ENCODE measurements at places on chromosomes 6 and 20. TPM values are rescaled to one million over a fixed set of nuclear protein-coding genes. Genes with fewer than 3 reads are reported as not detected.

PRPH2 gene
- 0.31 TPM for total RNA-seq

PI16 gene
- total RNA-seq = not detected

RFX6 gene
- total RNA-seq = not detected

ADGRG6 gene
- 2.5 TPM for total RNA-seq

COL9A3 gene
- total RNA-seq = 137 TPM

SCGN gene
- not detected for total RNA-seq

DIDO1 gene
- total RNA-seq = 85.9 TPM

NKX2-2 gene
- 0.11 TPM for total RNA-seq

MAP3K4 gene
- total RNA-seq = 54.3 TPM

ANKRD6 gene
- total RNA-seq = 5.4 TPM

FAM184A gene
- total RNA-seq = 10.4 TPM

DNA sequence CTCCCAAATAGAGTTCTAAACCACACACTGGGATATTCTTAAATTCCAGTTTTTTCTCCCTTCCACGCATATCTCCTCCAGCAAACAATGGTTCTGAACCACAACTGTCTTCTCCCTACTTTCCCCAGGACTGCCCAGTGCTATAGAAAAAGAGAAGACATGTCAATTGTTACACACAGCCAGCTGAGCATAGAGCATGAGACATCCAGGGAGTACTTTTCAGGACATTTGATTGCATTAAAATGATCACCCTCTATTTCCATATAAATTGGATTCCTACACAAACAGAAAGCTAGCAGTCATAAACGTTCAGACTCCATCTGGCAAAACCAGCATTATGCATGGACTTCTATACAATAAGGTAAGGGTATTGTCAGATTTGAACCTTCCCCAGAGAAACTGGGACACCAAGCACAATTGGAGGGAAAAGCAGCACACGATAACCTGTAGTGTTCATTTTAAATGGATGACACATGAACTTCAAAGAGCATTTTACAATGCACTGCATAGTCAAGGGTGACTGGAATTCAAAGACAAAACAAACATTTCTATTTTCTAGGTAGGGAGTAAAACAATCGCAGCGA, 93.1 kb upstream of the HEY2 start:
- H3K4me3 ChIP-seq = no peak overlapping the region
- DNase-seq = no peak
- H3K4me1 ChIP-seq = no peaks in the 10 kb centered on the region
- no peaks in the 10 kb centered on the region for H3K27me3 ChIP-seq

- no peak for DNase-seq
- no peaks in the 10 kb centered on the region for H3K27me3 ChIP-seq
- no peaks in the 10 kb centered on the region for H3K4me1 ChIP-seq
- H3K4me3 ChIP-seq = no peak overlapping the region
Observed at GRCh38 chr20:42603655-42604054, 586.1 kb downstream of the PTPRT start.

- H3K4me1 ChIP-seq = no peaks in the 10 kb centered on the region
- H3K36me3 ChIP-seq = peaks cover 53% of the 10 kb centered on the region
- H3K4me3 ChIP-seq = no peak overlapping the region
- DNase-seq = no peak
- H3K27me3 ChIP-seq = no peaks in the 10 kb centered on the region
Observed at GRCh38 chr6:149403534-149403933, 3.5 kb downstream of the SUMO4 start.

DNA sequence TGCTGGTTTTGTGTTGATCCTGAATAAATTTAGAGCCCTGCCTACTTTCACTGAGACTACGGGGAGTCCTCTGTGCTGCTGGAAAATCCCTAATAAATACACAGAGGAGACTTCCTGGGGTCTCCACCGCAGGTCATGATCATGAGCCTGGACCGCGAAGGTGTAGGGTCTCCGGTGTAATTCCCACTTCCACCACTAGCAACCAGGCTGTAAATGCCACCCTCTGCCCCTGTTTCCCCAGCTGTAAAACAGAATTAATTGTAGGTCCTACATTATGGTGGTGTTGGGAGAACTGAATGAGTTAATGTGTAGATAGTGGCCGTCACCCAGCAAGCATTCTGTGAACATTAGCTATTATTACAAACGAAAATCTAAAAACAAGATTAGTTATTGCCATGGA, 191.6 kb upstream of the THBS2 start:
- DNase-seq = no peak
- no peaks in the 10 kb centered on the region for H3K27me3 ChIP-seq
- no peaks in the 10 kb centered on the region for H3K36me3 ChIP-seq

DNA sequence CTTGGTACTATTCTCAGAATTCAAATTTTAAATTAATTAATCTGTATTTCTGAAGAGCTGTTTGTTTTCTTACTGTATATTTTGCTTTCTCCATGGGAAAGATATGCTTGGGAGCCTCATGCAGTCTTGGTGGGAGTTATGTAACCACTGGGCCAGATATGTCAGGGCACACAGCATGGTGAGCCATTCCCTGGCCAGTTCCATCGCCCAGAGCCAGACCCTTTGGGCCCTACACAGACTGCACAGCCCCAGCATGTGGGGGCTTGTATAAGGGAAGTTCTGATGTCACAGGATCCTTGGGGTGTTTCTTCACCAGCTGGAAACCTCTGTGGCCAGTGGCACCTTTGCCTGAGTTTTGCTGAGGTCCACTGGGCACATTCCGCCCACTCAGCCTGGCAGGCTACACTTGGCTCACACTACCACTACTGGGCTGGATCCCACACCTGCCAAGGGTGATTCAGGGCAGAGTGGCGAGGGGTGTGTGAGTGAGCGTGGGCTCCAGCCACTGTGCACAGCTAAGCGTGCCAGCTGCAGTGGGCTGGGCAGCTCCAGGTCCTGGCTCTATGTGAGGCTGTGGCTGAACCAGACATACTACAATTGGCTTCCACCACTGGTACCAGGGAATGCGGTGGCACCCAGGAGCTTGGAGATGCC, 293.5 kb downstream of the ARHGAP18 start:
- H3K4me3 ChIP-seq = no peak overlapping the region
- no peaks in the 10 kb centered on the region for H3K36me3 ChIP-seq
- DNase-seq = no peak
- no peaks in the 10 kb centered on the region for H3K4me1 ChIP-seq
- no peak overlapping the region for H3K27ac ChIP-seq

DNA sequence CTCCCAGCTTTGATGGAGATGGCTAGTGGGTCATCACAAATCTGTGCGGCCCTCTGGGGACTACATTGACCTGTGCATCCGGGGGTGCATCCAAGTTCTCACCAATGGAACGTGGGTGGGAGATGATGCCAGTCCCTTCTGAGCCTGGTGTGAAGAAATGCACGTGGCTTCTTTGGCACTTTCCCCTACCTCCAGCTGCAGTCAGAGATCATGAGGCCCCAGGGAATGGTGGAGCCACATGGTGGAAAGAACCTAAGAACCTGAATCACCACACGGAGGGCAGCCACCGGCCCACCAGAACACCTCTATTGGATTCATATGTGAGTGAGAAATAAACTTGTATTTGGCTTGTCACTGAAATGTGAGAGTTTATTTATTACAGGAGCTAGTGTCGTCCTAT, 9.9 kb upstream of the CDKN1A start:
- H3K27me3 ChIP-seq = no peaks in the 10 kb centered on the region
- no peaks in the 10 kb centered on the region for H3K36me3 ChIP-seq
- no peak overlapping the region for H3K27ac ChIP-seq

GRCh38 chr20:52814371-52814770, 157.8 kb upstream of the TSHZ2 start:
- no peaks in the 10 kb centered on the region for H3K4me1 ChIP-seq
- no peak overlapping the region for H3K4me3 ChIP-seq
- H3K27ac ChIP-seq = no peak overlapping the region
- no peaks in the 10 kb centered on the region for H3K27me3 ChIP-seq
- H3K36me3 ChIP-seq = no peaks in the 10 kb centered on the region
- no peak for DNase-seq

GRCh38 chr6:125670568-125670967, 78.9 kb upstream of the HEY2 start:
- no peaks in the 10 kb centered on the region for H3K27me3 ChIP-seq
- H3K4me3 ChIP-seq = peak overlapping the region; percentile 16
- H3K27ac ChIP-seq = no peak overlapping the region
- DNase-seq = peak; percentile 72
- H3K4me1 ChIP-seq = peaks cover 7% of the 10 kb centered on the region

GRCh38 chr6:134464690-134465411, 146.9 kb upstream of the SGK1 start:
- no peak overlapping the region for H3K4me3 ChIP-seq
- H3K4me1 ChIP-seq = no peaks in the 10 kb centered on the region
- no peak overlapping the region for H3K27ac ChIP-seq
- H3K27me3 ChIP-seq = no peaks in the 10 kb centered on the region

GRCh38 chr6:117619178-117619577, 16.9 kb upstream of the GOPC start:
- H3K27ac ChIP-seq = no peak overlapping the region
- H3K4me3 ChIP-seq = no peak overlapping the region
- DNase-seq = no peak
- H3K4me1 ChIP-seq = peaks cover 2% of the 10 kb centered on the region

- H3K4me1 ChIP-seq = no peaks in the 10 kb centered on the region
- no peak overlapping the region for H3K27ac ChIP-seq
- H3K27me3 ChIP-seq = no peaks in the 10 kb centered on the region
- no peak overlapping the region for H3K4me3 ChIP-seq
Observed at GRCh38 chr6:6798448-6798860, 209.9 kb downstream of the LY86 start.

GRCh38 chr6:128259029-128259724, 261.2 kb downstream of the PTPRK start:
- H3K4me3 ChIP-seq = no peak overlapping the region
- H3K27ac ChIP-seq = no peak overlapping the region
- peaks cover 5% of the 10 kb centered on the region for H3K36me3 ChIP-seq
- H3K27me3 ChIP-seq = no peaks in the 10 kb centered on the region
- H3K4me1 ChIP-seq = no peaks in the 10 kb centered on the region

- no peak overlapping the region for H3K27ac ChIP-seq
- DNase-seq = peak; percentile 60
Observed at GRCh38 chr6:27293436-27294098, 18.5 kb downstream of the POM121L2 start.

GRCh38 chr20:55386686-55387085, 618.6 kb downstream of the CBLN4 start:
- no peak for DNase-seq
- no peaks in the 10 kb centered on the region for H3K4me1 ChIP-seq
- no peak overlapping the region for H3K4me3 ChIP-seq
- no peak overlapping the region for H3K27ac ChIP-seq
- H3K36me3 ChIP-seq = no peaks in the 10 kb centered on the region

GRCh38 chr6:109580519-109580918, 97.5 kb upstream of the ZBTB24 start:
- H3K4me1 ChIP-seq = no peaks in the 10 kb centered on the region
- DNase-seq = peak; percentile 44
- H3K4me3 ChIP-seq = no peak overlapping the region
- H3K27me3 ChIP-seq = no peaks in the 10 kb centered on the region
- H3K27ac ChIP-seq = peak overlapping the region; percentile 63
- peaks cover 6% of the 10 kb centered on the region for H3K36me3 ChIP-seq

DNA sequence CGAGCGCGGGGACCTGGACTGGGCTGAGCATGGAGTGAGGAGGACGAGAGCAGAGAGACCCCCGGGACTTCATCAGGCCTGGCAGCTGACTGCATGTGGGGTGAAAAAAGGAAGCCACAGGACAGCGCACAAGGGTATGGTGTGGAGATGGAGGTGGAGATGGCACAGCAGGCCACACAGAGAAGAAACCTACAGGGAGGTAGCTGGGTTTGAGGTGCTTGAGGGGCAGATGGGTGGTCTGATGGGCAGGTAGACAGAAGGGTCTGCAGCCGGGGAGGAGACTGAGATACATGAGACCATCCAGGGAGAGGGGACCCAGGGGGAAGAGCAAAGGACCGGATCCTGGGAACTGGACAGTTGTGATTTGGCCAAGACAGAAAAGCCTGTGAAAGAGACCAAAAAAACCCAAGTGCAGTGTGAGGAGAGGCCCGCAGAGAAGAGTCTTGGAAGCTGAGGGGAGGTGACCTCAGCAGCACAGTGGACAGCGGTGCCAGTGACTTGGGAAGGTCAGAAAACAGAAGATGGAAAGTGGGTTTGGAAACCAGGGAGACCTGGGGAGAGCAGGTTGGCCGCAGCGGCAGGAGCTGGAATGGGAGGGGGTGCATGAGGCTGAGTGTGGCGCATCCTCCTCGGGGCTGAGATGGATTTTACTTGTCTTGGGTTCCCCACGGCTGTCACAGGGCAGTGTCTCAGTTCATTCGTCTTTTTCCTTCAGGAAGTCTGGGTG, 5.5 kb downstream of the HLA-DPB1 start:
- DNase-seq = no peak
- H3K4me1 ChIP-seq = peaks cover 5% of the 10 kb centered on the region
- H3K27ac ChIP-seq = no peak overlapping the region
- peaks cover 38% of the 10 kb centered on the region for H3K36me3 ChIP-seq

All from H9 (cell line).